MCF 10A (cell line): ENCODE measurements at places on chromosomes 12 and 14.

DNA sequence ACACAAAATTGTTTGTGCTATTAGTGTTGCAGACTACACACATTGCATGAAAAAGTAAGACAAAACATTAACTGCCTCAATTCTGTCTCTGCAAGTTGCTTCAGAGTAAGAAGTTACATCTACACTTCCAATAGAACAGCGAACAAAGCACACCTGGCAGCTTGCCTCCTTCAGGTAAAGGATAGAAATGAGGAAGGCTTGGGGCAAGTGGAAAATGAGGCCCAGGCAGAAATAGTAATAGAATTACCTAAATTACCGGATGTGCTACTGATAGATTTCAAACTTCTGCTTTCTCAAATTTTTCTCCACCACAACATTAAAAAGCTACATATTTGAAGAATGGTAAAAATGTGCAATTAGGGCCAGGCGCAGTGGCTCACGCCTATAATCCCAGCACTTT lies 37.7 kb downstream of the CCDC175 start:
- DNase-seq, result no peak

GRCh38 chr12:68497702-68498101 lies 113.0 kb upstream of the RAP1B start:
- peak; percentile 57 for DNase-seq

GRCh38 chr12:116662612-116663144 lies 75.2 kb downstream of the SPRING1 start:
- DNase-seq, result no peak

DNA sequence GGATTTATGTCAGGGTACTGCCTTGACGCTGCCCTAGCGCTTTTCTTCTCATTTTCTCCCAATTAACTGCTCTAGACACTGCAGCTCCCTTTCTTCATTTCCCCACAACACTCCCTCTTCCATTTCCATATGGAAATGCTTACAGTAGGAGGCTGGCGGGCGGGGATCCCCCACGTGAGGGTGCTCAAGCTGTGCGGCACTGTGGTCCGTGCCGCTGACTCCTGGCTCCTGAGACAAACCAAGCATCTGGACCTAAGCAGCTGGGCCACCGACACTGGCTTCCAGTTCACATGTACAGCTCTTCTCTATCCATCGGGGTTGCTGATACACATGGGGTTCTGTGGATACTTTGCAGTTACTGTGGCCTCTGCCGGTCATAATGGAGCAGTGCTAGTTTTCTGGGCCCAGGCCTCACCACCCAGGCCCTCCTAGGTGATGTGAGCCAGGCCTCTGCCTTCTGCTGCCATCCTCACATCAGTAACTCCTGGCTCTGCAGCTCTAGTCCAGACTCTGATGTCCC lies 20.2 kb downstream of the TCHP start:
- DNase-seq, result no peak

GRCh38 chr12:105365231-105365630 lies 34.7 kb downstream of the C12orf75 start:
- DNase-seq, result no peak

- no peak for DNase-seq
These were observed 31.8 kb downstream of the ISCA2 start for GRCh38 chr14:74525361-74525851.

DNA sequence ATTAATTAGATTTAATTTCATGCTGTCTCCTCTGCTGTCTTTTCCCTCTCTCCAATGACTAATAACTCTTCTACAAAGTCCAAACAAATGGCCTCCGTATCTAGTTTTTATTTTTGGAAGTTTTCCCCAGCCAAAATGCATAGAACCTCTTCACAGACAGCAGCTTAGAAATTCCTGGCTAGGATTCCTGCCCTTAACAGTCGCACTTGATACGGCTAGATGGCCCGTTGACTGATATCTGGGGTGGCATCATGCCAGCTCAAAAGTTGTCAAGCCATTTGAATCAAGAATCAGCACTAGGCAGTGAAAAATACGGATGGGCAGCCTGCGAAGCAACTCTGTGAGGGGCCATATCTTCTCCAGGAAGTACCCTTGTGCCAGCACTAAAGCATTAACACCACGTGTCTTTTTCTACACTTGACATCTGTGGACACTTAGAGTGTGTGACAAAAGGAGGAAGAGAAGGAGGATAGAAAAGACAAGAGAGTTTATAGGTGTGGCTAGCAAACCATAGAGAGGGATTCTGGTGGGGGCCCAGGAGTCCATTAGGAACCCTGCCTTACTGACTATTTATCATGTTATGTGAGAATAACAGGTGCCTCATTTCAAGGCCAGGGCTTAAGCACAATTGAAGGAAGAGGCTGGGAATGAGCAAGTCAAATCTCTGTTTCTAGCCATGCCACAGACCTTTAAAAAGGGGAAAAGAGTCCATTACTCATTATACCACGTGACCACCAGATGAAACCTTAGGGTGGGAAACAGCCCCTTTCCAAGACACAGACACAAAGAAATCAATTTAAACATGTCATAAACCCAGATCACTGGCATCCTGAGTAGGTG lies 39.2 kb upstream of the KRR1 start:
- DNase-seq, result no peak

- no peak for DNase-seq
These were observed 151.4 kb upstream of the NUDT4 start for GRCh38 chr12:93226361-93226760.

- no peak for DNase-seq
These were observed 50.7 kb downstream of the JAG2 start for GRCh38 chr14:105117710-105118385.

GRCh38 chr14:92105073-92105892 lies 1.1 kb downstream of the ATXN3 start:
- DNase-seq, result peak; percentile 54

DNA sequence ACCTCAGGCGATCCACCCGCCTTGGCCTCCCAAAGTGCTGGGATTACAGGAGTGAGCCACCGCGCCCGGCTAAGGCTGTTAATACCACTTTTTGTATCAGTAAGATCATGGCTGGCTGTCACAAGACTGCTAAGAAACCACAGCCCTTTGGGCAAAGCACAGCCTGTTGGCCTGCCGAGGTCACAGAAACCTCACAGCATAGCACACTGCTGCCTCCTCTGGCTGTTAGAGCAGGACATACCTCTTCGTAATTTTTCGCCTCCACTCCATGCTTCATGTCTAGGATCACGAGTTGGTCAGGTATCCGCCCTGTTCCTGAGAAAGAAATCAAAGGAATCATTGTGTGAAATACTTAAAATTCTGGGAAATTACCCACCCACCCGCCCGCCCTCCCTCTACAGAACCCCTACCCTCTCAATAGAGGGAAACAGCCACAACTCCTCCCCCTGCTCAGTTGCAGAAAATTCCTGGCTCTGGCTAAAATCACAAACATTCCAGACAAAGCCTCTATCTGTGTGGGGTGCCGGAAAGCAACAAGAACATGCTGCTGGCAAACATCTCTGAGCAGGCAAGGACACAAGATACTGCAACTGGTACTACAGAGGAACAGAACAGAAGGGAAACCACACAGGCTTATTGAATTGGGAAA lies 20.7 kb upstream of the NEK9 start:
- peak; percentile 38 for DNase-seq

GRCh38 chr12:6764011-6764828 lies 1.9 kb upstream of the PTMS start:
- DNase-seq, result peak; percentile 99

DNA sequence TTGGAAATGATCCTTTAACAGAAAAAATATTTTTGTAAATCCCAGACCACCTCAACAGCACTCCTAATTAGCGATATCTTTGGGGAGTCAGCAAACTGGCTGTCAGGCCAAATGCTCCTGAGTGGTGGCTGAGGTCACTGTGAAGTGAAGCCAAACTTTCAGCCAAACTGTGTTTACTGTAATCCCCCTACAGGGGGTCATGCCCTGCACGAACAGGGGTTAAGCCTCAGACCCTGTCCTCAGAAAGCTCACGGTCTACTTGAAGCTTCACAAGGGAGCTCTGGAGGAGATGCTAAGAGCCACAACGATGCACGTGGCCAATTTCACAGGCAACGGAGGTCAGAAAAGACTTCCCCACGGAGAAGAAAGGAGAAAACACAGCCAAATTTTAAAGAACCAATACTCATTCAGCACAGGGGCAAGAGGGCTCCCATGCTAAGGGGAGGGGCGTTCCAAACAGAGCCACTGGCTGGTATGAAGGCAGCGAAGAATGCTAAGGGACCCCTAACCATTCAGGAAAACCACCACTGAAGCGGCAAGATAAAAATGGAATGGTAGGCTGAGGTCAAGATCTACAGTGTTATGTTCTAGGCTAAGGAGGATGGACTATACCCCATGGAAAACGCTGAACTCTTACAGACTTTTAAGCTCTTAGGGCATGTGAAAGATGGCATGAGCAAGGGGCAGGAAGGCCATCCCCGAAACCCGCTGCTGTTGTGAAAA lies 105.4 kb downstream of the ITPR2 start:
- DNase-seq, result no peak

- peak; percentile 65 for DNase-seq
These were observed 48.7 kb downstream of the NEUROD4 start for GRCh38 chr12:55068416-55069010.

GRCh38 chr12:123601602-123602489 lies at the start of gene DDX55:
TSS of gene DDX55 (plus strand) at chr12:123602099. CDS start at chr12:123602149, 50 bp downstream.
- peak; percentile 82 for DNase-seq

GRCh38 chr12:5794156-5794555 lies 150.9 kb downstream of the ANO2 start:
- DNase-seq, result no peak

DNA sequence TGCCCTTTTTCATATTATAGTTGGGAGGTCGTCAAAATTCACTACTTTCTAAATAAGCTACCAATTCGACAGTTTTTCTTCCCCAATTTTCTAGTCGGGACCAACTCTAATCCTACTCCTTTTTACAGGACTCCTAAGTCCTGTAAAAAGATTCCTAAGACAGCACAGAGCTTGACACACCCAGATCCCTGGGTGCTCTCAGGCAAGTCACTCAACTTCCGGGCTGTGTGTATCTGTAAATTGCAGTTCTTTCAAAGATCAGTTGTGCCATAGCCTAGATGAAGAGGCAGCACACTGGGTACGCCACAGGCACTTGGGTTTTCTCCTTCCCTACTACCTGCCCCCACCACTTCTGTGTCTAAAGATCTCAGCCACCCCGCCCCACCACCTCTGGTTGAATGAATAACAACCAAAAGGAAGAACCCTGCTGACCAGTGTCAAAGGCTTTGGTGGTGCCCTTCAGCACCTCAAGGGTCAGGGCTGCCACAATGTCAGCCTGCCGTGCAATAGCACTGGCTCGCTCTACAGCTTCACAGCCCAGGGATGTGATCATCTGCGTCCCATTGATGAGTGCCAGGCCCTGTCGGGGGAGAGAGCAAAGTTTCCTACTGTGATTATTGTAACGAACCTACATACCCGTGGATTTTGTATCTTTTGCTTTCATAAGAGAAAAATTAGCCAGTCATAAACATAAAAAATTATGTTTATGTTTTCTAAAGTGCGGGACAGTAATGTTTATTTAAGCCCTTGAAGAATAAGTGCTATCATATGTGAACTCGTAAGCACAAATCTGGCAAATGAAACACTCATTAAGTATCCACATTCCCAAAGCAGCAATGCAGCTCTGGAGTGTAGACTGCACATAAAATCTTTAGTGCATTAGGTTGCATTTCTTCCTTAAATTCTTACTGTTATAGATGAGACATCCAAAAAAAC lies 9.2 kb downstream of the HAL start:
- DNase-seq, result no peak

DNA sequence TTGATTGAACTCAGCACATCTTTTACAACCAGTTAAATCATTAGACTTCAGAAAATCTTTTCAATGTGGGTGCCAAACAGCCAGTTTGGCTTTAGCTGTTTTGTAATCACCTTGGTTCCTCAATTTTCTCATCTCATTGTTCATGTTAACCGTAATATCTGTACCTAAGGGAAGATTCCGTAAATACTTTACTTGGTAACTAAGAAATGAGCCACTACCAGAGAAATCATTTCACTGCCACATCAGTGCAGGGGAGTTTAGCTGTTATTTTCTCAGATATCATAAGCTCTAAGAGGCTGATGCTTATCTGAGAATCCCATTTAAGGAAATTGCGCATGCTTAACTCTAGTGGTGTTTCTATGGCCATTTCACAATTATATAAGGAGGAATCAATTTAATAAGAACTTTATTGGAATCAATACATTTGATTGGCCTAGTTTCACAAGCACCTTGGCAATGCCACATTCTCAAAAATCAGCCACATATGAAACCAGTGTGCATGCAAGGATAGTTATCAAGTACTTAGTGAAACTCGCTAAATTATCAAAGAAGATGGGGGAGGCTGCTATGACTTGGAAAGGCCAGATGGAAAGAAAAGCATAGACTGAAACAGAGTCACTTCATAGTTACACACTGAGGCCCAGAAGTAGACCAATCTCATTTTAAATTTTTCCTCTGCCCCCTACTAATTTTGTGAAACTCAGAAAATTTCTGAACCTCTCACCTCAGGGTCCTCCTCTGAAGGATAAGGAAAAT lies 28.1 kb upstream of the IL22 start:
- no peak for DNase-seq

GRCh38 chr12:30525171-30525570 lies 170.5 kb downstream of the IPO8 start:
- DNase-seq, result no peak

- no peak for DNase-seq
These were observed 708.0 kb downstream of the MED13L start for GRCh38 chr12:115569345-115570068.

DNA sequence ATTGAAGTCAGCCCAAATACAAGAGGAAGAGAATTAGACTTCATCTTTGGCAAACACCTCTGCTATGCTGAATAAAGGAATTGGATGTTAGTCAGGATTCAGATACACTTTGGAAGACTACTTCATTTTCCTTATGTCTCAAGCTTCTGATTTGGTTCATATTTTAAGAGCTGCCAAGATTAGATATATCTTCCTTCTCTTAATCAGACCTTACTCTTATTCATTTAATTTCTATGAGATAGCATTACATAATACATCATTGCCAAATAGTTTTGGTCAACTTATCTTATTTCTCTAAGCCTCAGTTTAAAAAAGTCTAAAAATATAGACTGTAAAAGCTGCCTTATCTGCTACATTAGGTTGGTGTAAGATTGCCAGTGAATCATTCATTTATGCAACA lies 330.6 kb upstream of the NAV3 start:
- DNase-seq, result no peak

GRCh38 chr14:73269729-73270531 lies 32.6 kb downstream of the PAPLN start:
- no peak for DNase-seq

GRCh38 chr12:93743229-93743998 lies 66.2 kb downstream of the CRADD start:
- no peak for DNase-seq

DNA sequence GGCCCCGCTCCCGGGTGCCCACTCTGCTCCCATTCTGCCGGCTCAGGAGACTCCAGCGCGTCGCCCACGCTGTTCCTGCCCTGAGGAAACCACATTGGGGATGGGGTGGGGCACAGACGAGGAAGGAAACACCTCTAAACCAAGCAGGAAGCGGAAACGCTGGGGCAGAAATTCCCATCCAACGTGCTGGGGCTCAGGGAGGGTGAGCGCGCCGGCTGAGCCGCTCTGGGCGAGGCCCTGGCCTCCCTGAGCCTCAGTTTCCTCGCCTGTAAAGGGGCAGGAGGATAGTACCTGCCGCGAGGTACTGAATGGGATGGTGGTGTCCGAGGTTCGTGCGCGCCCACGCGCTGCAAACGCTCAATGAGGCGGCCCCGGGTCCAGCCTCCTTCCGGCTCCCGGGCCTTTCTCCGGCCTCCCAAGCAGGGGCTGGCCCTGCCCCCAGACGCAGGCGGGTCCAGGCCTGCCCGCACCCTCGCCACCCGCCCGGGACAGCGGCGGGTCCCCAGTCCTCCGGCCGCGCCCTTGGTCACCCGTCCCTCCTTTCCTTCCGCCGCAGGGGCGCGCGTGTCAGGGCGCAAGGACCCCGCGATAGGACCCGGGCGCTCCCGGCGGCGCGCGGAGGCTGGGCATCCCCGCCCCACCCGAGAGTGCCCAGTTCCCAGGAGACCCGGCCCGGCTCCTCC lies 673 bp downstream of the BEGAIN start:
- peak; percentile 84 for DNase-seq
